CD4-positive, alpha-beta T cell treated with Interleukin-21 for 1 hour (primary cell): ENCODE measurements at places on chromosomes 16 and 17.

- no peak for DNase-seq
Measured at GRCh38 chr17:3921502-3922319, 5.4 kb upstream of the P2RX1 start.

GRCh38 chr16:85428168-85428898, 184.8 kb upstream of the GSE1 start:
- DNase-seq = peak; percentile 51

DNA sequence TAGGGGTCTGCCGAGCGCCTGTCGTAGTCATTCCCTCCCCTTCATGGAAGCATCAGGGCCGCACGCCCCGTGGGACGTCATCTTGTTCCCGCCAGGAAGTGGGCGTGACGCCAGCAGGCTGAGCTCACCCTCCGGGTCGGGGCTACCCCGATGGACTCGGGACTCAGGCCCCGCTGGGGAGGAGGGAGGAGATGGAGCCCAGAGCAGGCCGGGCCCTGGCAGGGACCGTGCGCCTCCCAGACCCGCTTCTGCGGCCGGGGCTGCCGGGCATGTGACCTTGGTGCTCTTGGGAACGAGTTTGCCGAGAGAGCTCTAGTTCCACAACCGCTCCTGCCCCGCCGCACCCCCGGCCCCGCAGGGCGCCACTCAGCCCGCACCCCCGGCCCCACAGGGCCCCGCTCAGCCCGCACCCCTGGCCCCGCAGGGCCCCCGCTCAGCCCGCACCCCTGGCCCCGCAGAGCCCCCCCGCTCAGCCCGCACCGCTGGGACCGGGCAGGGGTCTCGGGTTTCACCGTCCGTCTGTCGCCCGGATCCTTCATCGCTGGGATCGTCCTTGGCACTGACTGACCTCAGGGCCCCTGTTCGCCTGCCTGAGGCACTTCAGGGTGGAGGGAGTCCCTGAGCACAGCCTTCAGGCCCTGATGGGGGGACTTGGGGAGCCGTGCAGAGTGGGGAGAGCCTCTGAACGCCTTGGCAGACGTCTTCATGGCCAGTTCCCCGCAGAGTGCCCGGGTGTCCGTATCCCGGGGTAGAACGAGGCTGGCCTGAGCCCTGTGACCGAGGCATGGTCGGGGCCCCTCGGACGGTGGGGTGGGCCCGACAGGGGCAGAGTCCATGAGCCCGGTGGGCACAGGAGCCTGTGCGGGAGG, 5.8 kb downstream of the CACNA1H start:
- DNase-seq = no peak

GRCh38 chr17:6696906-6697305, 16.3 kb downstream of the SLC13A5 start:
- DNase-seq = no peak

GRCh38 chr17:72725433-72726068, 366.9 kb downstream of the SLC39A11 start:
- peak; percentile 49 for DNase-seq

DNA sequence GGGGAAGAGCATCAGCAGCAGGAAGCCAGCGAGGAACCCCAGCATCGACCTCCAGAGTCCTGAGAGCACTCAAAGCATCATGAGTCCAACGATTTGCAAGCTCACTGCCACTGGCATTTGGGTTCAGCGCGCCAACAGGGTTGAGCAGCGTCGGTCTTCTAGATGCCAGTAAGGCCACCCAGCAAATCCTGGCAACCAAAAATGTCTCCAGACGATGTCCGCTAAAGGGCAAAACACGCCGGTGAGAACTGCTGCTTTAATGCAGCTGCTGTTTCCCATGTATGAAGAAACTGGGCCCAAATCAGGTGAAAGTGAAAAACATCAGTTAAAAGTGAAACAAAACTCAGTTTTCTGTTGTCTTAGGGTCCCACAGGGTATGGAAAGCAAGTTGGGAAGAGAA, 70.2 kb downstream of the ANKRD11 start:
- DNase-seq = no peak

DNA sequence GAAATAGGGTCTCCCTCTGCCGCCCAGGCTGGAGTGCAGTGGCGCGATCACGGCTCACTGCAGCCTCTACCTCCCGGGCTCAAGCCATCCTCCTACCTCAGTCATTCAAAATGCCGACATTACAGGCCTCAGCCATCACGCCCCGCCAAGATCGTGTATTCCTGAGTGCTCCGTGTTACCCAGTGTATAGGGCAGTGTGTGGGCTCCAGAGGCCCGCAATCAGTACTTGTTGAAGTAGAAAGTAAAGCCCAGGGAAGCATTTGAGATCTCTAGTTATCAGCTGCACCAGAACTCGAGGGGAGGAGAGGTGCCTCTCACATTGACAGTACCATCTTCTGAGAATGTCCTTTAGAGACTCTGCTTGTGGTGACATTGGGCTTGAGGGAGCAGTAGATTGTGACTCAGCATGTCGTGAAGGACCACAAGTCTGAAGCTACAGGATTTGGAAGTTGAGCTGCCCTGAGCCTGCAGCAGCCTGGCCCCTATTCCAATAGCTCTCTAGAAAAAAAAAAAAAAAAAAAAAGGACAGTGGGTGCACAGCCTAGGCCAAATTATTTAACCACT, 1.1 kb upstream of the PRPSAP1 start:
- DNase-seq = no peak

DNA sequence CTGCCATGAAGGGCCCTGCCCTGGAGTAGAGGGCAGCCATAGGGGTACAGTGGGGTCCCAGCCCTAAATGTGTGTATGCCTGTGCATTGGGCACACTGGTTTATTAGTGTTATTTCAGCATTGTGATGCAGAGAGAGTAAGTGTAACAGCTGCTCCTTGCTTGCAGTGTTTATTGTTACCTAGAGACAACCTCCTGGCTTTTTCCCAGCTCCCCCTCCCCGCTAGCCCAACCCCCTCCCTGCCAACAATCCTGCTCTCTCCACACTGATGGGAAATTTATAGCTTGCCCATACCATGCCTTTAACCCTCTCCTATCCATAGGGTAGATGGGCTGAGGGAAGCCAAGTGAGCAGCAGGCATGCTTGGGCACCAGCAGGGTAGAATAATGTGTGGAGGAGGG, 51.3 kb downstream of the NEUROD2 start:
- no peak for DNase-seq

DNA sequence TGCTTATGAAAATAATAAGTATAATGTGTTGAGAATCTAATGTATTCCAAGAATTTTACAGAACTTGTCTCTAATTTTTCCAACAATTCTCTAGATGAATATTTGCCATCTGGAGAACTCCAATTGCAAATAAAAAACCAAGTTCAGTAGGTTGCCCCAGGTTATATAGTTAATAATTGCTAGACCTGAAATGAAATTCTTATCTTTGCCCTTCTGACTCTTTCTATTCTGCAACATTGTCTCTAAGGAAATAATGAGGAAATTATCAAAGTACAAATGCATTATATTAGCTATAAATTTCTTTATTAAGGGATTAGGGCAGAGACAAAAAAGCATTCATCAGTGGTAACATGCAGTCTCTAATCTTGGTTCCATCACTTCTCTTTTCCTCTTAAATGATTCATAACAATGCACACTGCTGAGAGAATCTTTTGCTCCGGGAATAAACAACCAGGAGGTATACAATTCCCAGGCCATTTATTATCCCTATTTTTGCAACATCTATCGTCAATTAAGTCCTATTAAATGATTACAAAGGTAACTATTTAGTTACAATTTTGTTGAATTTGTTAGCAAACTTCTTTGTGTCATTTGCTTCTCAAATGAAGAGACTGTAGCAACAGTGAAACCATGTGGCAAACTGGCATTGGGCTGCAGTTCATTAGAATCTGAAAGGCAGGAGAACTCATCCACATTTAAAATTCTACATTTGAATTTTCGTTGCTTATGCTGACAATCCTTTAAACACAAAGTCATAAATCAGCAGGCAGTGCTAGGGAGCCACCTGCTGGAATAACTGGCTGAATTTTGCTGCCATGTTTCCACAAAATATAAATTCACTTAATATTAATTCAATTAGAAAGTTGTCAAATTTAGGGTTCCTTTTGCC, 349.6 kb downstream of the KIF2B start:
- DNase-seq = no peak

- DNase-seq = no peak
Measured at GRCh38 chr17:66123163-66123562, 68.8 kb downstream of the CEP112 start.

DNA sequence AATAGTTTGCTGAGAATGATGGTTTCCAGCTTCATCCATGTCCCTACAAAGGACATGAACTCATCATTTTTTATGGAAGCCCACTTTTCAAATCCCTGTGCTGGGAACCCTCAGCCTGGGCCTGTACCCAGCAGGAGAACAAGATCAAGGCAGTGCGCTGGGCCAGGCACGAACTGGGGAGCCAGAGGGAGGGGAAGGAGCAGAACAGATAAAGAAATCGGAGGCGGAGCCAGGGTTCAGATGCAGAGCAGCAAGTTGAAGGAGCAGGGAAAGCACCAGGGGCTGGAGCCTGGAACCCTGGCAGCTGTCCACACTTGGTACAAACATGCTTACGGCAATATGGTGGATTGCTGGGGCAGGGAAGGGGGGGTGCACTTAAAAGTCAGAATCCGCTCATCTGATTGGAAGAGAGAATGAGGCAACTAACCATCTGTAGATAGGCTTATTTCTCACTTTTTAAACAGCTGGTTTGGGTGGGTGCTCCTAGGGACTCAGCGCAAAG, 107.5 kb downstream of the NOG start:
- DNase-seq = no peak

DNA sequence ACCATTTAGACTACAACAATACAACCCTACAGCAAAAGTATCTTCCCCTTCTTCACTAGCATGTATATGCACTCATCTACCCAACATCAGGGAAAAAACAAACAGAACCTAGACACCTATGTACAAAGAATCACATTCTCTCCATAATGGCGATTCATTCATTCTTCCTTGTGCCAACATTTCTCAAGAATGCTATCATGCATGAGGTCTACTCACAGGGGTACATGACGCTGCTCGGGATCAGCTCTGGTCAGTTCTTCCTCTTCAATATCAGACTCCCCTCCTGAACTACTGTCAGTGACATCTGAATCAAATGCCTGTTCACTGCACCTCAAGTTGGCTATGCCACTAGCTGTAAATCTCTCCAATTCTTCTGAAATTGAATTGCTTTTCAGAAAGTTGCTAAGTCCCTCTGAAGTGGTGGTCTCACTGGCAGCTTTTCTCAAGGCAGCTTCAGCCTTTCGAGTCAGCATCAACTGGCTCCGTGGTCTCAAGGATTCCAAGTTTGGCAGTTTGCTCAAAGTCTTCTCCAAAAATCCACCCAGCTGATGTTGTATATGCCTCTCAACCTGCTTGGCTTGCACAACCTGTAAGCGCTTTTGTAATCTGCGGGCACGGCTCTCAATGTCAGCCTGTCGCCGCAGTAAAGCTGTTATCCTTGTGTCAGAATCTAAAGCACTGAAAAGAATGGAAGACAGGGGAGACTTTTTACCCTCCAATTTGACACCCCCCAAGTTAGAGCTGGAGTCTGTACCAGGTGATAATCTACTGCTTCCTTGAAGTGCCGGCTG, 22.4 kb downstream of the KANSL1 start:
- no peak for DNase-seq
